ENCODE measurements at places on chromosomes 3 and 15. TPM values are rescaled to one million over a fixed set of nuclear protein-coding genes. Genes with fewer than 3 reads are reported as not detected.

FGF12 gene
- not detected for total RNA-seq

C3orf85 gene
- not detected for total RNA-seq

CHST14 gene
- total RNA-seq, result 10.9 TPM

UBE2E2 gene
- total RNA-seq, result 63.3 TPM

CA12 gene
- total RNA-seq, result 195 TPM

TUBGCP4 gene
- total RNA-seq, result 12.5 TPM

SAMD7 gene
- not detected for total RNA-seq

GRAMD2A gene
- total RNA-seq, result 0.28 TPM

CMTM8 gene
- 0.38 TPM for total RNA-seq

RAB11A gene
- 166 TPM for total RNA-seq

TJP1 gene
- total RNA-seq, result 40.6 TPM

CADM2 gene
- total RNA-seq, result 0.85 TPM

TMEM207 gene
- total RNA-seq, result not detected

POU1F1 gene
- not detected for total RNA-seq

XCR1 gene
- not detected for total RNA-seq

ESYT3 gene
- total RNA-seq, result 0.19 TPM

KBTBD13 gene
- not detected for total RNA-seq

NR2F2 gene
- 15.5 TPM for total RNA-seq

TEX55 gene
- total RNA-seq, result not detected

TGM4 gene
- total RNA-seq, result not detected

UPK1B gene
- 0.19 TPM for total RNA-seq

MYL3 gene
- not detected for total RNA-seq

LCMT2 gene
- 12.3 TPM for total RNA-seq

NR1D2 gene
- 35.1 TPM for total RNA-seq

ZBTB20 gene
- total RNA-seq, result 11.6 TPM

ALDH1L1 gene
- 4.8 TPM for total RNA-seq

HDAC11 gene
- 9.8 TPM for total RNA-seq

PRR20G gene
- not detected for total RNA-seq

UBE2E1 gene
- total RNA-seq, result 153 TPM

GSK3B gene
- total RNA-seq, result 36.8 TPM

PLCL2 gene
- 14.7 TPM for total RNA-seq

VGLL3 gene
- 88.2 TPM for total RNA-seq

RETNLB gene
- total RNA-seq, result not detected

SNTN gene
- not detected for total RNA-seq

TMEM108 gene
- total RNA-seq, result under 0.01 TPM

SLC28A1 gene
- under 0.01 TPM for total RNA-seq

OR4M2 gene
- total RNA-seq, result not detected

FBXW12 gene
- 0.28 TPM for total RNA-seq

INKA1 gene
- total RNA-seq, result 4.6 TPM
